ENCODE measurements at places on chromosomes 3 and 15.

DNA sequence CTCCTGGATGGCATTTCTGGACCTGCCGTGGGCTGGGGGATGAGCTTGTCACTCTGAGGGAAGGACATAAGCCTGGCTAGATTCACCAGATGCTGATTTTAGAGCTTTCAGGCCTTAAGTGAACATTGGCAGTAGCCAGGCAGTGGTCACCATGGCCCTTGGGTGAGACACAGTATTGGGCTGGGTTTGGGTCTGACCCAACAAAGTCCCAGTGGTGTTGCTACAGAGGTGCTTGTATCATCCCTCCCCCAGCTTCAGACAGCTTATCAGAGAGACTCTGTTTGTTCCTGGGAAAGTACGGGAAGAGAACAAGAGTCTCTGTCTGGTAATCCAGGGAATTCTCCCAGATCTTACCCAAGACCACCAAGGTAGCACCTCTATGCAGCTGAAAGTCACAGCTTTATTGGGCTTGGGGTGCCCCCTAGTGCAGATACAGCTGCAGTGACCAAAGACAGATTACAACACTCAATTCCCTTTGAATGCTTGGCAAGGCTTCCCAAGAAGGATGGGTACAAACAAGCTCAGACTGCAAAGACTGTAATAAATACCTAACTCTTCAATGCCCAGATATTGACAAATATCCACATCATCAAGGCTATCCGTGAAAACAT, 9.8 kb upstream of the RUVBL1 start:
- no peak for DNase-seq

DNA sequence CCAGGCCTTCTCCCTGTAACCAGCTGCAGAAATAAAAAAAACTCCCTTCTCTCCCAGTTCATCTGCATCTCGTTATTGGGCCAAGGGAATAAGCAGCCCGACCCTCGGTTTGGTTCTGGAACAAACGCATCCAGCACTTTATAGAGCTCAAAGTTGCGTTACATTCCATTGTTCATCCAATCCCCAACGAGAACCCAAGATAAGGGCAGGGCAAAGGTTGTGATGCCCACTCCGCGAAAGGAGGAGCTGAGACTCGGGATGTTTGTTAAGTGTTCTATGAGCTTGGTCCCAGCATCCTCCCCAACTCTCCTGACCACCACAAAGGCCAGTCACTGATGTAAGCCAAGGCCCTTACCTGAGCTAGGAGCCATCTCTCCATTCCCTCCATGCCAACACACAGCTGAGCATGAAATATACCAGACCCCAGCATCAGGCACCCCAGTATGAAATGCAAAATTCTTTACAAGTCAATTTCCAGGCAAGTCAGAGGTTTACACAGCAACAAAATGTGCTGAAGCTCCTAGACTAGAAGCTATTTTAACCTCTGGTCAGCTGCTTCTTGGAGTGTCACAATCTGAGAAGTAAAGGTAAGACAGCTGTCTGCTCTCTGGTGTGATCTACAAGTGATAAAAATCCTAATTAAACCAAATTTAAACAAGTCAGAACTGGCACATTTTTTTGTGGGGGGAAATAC, 17.9 kb downstream of the CCDC12 start:
- no peak for DNase-seq

DNA sequence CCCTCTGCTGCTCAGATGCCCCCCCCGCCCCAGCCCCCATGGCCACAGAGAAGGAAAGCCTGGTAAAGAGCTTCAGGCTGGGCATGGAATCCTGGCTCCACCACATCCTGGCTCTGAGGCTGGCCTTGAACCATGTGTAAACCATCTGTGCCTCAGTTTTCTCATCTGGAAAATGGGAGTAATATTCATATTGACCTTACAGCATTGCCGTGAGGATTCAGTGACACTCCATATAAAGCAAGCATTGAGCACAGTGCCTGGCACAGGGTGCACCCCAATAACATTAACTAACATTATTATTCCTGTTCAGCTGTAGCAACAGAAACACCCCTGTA, 150.7 kb downstream of the XXYLT1 start:
- DNase-seq = no peak

GRCh38 chr3:156586905-156587759, 32.2 kb upstream of the SSR3 start:
- DNase-seq = no peak

DNA sequence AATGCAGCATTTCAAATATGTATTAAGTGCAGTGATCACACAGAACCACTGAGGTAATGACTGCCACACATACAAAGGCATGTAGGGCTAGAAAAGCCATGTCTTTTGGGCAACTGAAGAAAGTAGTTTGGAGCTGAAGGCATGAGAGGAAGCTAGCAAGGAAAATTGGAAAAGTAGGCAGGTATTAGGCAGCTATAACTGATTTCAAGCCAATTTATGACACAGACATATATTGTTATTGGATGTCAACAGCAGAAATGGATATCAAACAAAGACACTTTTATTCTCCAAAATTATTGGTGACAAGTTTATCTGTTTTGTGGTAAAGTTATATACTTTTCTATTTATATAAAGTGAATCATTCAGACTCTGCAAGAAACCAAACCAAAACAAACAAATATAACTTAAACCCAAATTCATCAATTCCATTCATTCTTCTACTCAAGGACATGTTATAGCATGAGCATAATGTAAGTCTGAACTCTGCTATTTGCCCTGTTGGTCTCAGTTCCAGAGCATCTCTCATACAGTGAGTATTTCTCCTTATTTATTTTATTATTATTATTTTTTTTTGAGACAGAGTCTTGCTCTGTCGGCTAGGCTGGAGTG, 307.4 kb upstream of the COL8A1 start:
- DNase-seq = no peak

DNA sequence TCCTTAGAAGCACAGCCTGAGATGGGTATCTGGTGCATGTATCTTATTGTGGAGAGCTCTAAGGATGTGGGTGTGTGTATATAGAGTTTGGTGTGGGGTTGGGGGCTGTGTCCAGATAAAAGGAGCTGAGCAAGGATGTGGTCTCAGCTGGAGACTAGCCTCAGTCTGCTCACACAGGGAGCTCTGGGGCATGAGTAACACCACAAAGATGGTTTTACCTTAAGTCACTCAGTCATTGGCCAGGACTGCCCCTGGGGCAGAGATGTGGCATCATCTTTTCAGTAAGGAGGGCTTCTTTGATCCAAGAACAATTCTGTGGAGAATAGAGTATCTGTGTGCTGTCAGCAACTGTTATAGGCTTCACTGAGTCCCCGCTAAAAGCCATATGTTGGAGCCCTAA, 163.4 kb upstream of the NUDT16 start:
- no peak for DNase-seq

DNA sequence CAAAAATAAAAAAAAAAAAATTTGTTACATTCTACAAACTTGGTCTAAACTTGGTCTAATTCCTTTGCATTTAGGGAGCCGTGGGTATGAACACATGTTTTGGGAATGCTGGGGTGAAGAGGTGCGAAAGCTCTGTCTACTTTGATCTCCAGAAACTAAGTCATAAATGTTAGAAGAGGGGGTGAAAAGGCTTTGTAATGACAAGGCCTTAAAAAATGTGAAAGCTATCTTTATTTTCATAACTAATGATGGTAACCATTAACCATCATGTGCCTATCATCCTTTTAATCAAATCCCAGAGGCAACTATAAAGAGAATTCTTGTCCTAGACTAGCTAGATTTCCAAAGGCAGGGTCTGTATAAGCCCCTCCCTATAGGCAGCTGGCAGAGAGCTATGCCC, 60.9 kb downstream of the PRICKLE2 start:
- DNase-seq = no peak

DNA sequence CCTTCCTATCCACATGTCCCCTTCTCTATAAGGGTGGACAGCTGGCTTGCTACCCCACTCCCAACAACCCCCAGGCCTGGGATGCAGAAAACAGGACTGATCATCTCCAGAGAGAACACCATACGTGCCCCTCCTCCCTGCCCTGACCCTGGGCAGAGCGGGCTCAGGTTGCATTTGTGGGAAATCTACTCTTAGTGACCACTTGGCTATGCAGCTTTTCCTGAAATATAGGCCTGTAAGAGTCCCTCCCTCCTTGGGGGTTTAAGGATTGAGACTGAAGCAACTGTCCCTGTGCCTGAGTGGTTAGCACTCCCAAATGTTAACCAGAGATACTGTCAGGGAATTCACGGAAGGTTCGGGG, 11.7 kb downstream of the SH2D7 start:
- no peak for DNase-seq

- no peak for DNase-seq
These were observed 5.9 kb upstream of the ADGRG7 start for GRCh38 chr3:100603469-100603868.

- no peak for DNase-seq
These were observed 199.4 kb downstream of the CLSTN2 start for GRCh38 chr3:140134231-140134965.

- DNase-seq = no peak
These were observed 211.3 kb downstream of the TBC1D2B start for GRCh38 chr15:77866186-77866585.

- DNase-seq = no peak
These were observed 16.7 kb upstream of the TBC1D21 start for GRCh38 chr15:73856458-73857192.

DNA sequence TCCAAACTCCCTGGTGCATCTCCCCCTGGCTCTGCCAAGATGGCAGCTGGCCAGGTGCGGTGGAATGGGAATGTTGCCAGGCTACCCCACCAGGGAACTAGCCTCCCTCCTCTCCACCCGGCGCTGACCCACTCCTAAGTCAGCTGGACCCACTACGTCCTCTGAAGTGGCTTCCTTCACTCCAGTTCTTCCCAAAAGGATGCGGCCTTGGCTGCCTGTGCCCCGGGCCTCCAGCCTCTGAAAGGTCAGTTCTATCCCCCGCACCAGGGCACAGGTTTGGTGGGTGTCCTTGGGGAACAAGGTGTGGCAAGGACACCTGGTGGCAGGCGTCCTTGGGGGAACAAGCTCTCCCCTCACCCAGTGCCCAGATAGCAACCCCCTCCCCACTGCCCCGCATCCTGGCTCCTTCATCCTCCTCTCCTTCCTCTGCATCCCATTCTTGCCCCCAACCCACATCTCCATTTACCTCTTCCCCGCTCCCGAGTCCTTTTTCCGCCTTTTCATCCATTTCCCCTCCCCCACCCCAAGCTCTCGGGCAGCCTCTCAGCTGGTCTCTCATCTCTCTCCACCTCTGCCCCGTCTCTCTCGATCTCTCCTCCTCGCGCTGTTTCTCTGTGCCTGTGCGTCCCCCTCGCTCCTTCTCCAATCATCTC, 54.0 kb downstream of the LHFPL4 start:
- no peak for DNase-seq

DNA sequence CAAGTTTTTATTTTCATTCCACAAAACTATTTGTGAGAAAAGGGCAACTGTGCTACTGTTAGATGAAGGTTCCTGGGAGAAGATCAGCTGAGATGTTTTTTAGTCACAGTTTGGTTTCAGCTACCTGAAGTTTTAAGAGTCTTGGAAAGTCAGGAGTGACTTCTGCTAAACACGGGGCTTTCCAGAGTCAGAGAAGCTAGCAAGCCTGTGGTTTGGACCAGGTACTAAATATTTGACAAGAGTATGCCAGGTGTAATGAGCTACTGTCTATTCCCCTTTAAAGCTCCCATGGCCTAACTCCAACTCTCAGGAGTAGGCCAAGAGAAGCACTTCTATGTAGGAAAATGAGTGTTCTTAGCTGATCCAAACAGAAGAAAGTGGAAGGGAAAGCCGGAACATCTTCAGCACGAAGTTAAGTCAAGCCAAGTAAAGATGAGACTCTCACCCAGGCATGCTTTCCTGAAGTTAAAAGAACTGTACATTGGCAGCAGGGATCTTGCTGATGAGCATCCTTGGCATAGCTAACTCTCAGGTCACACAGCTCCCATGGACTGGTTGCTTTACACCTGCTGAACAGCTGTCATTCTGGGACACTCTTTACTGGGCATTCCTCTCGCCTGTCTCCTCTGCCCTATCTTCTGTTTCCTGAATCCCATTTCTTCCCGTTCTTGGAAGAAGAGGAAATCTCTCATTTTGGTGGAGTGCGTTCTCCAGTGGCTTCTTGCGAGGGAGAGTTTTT, 22.5 kb downstream of the TM4SF18 start:
- no peak for DNase-seq

GRCh38 chr3:69772152-69772867, 33.0 kb downstream of the MITF start:
- no peak for DNase-seq

DNA sequence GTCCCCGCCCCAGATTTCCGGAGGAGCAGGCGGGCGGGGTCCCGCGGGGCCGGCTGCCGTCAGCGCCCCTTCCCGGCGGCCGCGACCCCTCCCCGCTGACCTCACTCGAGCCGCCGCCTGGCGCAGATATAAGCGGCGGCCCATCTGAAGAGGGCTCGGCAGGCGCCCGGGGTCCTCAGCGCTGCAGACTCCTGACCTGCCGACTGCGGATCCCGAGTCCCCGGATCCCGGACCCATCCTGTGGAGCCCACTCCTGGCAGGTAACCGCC, at the start of gene TRH:
Gene TRH (plus strand): TSS at position 157 of the 269 bp plus-strand sequence. CDS start 1,097 bp downstream, outside the sequence.
- no peak for DNase-seq

DNA sequence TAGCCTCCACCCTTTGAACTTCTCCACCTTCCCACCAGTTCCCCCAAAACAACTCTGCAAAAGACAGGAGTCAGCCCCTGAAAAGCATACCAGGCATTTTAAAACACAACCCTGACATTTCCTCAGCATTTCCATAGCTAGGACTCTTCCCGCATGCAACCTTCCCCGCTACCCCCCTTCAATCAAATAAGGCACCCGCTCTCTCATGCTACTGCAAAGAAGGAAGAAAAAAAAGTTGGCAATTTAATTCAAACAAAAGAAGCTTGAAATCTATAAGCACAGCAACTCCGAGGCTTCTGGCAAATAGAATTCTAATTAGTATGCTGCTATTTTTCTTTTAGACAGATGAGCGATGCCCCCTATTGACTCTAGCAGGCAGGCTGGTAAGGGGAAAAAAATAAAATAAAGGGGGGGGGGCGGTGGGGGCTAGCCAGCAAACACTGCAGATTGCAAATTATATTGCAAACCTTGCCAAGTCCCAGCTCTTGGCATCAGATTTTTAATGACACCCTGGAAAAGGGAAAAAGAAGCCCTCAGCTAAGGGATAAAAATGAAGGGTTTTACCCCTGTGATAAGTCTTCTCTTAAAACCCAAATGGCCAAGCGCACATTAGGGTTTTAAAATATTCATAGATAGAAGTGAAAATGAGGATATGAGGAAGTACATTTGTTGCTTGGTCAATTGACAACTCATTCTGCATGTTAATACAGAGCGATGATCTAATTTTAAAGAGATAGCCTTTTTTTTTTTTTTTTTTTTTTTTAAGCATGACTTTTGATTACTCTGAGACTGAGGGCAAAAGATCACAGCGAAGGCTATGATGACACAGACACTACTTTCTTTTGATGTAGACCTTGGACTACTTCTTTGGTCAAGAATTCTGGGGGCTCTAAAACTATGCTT, 255.2 kb downstream of the NR2F2 start:
- no peak for DNase-seq

GRCh38 chr3:15557511-15557946, 36.0 kb upstream of the COLQ start:
- DNase-seq = peak; percentile 7

GRCh38 chr3:186633481-186633880, 6.7 kb upstream of the FETUB start:
- DNase-seq = no peak

DNA sequence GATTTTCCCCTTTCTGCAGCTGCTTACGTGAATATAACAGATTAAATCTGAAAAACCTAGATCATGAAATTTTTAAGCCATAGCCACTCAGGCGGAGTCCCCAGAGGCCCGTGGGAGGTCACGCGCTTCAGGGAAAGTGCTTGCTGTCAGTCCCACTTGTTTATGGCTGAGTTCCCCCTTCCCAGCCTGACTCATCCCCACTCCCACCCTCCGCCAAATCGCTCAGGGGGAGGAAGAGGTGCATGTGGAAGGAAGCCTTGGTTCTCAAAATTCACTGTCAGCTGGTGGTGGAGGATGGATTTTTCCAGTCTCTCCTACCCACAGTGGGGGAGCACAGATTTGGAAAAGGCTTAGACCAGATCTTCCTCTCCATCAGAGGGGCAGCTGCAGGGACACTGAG, 67.4 kb downstream of the CORO2B start:
- DNase-seq = no peak
